Stimulated activated CD4-positive, alpha-beta T cell treated with anti-CD3 and anti-CD28 coated beads, Interleukin-4, amount 100 ng/mL, for 1 hour (primary cell): ENCODE measurements at places on chromosomes 3 and 15.

DNA sequence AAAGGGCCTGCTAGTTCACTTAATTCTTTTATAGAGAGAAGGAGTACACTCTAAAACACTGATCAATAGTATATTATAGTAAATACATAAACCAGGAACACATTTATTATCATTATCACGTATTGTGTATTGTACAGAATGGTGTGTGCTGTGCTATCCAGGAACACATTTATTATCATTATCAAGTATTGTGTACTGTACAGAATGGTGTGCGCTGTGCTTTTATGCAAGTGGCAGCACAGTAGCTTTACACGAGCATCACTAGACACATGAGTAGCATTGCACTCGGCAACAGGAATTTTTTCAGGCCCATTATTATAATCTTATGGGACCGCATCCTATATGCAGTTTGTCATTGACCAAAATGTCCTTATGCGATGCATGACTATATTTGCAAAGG lies 20.9 kb upstream of the MUC20 start:
- DNase-seq, result no peak

GRCh38 chr3:189664311-189664710 lies 33.1 kb downstream of the TP63 start:
- DNase-seq, result no peak

DNA sequence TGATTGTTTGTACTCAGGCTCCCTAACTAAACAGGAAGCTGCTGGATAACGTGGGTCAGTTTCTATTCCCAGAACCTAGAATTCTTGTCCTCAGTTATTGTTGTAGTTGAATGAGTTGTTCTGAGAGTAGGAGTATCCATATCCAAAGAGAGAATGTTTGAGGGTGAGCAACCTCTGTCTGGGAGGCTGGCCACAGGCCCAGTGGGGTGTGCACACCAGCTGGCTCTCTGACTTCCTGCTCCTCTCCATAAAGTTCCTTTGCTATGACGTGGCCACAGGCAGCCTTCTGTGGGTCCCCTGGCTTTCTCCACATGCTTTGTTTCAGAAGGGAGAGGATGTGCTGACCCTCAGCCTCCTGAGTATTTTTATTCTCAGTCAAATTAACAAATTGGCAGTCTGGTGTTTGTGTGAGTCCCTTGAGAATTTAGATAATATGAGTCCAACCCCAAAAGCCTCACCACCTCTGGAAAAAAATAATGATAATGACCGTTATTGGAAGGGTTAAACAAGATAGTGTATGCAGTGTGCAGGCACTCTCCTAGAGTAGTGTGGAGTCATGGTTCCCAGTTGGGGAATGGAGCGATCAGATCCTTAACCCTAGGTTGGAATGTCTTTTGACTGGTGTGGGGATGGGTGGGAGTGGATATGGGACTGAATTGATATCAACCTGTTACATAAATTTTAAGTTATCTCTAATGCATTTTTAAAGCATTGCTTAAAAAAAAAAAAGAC lies 47.6 kb upstream of the MED12L start:
- DNase-seq, result no peak

- no peak for DNase-seq
Measured at GRCh38 chr3:107619549-107619948, 96.8 kb downstream of the BBX start.

- DNase-seq, result no peak
Measured at GRCh38 chr3:44995142-44995770, 19.2 kb downstream of the EXOSC7 start.

DNA sequence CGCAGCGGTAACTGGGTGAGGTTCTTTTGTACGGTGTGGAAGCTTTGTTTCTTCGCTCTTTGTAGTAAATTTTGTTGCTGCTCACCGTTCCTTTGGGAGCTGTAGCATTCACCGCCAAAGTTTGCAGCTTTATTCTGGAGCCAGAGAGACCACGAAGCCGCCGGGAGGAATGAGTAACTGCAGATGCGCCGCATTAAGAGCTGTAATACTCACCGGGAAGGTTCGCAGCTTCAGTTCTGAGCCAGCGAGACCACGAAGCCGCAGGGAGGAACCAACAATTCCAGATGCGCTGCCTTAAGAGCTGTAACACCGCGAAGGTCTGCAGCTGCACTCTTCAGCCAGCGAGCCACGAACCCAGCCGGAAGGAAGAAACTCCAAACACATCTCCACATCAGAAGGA lies 56.0 kb upstream of the DYNC1LI1 start:
- DNase-seq, result no peak

DNA sequence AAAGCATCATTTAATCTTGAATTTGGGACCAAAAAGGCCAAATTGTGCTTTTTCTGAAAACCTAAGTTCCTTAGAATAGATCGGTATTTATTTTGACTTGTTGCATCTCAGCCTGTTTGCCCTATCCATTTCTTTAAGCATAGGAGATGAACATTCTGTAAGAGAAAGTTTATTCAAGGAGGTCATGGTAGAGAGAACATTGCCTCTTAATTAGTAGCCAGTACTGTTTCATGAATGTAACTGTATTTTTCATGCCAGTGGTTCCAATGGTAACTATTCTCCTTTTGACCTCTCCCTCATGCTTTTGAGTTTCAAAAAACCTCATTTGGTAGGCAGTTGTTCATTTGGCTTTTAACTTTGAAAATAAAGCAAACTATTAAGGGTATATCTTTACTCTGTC lies 55.4 kb downstream of the ARMC8 start:
- DNase-seq, result no peak

DNA sequence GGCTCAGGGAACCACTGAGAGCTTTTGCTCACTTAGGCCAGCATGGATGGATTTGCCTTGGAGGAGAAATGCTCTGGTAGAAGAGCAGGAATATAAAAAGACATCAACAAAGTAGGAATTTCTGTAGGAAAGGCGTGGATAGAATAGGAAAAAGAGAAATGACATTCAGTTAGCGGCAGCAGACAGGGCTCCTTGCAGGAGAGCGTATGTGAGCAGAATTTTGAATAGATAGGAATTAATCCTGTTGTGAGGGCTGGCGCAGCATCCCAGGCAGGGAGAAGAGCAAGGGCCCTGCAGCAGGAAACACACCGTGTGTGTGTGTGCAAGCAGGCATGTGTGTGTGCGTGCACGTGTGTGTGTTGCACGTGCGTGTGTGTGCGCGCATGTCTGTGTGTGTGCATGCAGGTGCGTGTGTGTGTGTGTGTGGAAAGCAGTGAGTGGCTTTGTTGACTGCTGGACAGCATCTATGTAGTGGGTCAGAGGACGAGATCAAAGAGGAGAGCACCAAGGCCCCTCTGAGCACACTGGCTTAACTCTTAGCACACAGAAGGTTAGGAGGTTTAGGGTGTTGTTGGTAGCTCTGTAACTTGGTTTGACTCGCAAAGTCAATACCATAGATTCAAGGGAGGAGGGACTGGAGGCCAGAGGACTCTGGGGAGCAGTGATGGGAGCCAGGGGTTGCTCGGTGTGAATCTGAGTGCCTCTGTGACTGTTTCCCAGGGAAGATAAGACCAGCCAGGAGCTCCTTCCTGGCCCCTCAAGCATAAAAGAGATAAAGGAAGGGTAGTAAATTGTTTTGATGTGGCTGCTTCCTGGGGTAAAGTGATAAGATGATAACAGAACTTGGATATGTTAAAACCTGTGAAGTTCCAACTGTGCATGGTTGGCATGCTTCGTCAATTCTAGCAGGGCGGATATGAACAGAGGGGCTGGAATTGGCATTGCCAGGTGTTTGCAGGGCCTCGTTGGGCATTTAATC lies 639.5 kb downstream of the NR2F2 start:
- DNase-seq, result no peak

DNA sequence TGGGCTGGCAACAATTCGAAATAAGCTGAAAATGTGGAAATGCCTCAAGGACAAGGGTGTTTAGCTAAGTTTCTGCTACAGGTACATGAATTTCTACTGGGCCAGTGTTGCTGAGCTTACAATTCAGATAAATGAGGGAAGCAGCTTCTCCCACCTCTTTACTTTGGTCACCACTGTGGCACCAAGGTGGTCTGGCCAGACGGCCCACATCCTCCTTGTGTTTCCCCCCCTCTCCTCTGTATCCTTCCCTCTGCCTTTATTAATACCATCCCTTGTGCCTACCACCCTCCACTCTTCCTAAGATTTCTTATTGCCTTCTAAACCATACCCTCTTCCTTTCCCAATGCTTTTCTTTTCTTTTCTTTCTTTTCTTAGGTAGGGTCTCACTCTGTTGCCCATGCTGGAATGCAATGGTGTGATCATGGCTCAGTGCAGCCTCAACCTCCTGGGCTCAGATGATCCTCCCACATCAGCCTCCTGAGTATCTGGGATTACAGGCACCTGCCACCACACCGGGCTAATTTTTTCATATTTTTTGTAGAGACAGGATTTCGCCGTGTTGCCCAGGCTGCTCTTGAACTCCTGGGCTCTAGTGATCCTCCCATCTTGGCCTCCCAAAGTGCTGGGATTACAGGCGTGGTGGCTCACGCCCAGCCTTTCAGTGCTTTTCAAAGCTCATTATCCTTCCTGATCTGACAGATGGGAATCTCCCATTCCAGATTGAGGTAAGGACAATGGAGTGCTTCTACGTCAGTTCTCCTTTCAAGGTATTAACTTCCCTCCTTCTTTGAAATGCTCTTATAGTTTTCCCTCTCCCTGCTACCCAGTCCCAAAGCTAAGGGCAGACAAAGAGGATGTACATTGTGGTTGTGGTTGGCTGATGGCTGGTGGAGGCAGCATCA lies 14.8 kb downstream of the ANXA2 start:
- no peak for DNase-seq

DNA sequence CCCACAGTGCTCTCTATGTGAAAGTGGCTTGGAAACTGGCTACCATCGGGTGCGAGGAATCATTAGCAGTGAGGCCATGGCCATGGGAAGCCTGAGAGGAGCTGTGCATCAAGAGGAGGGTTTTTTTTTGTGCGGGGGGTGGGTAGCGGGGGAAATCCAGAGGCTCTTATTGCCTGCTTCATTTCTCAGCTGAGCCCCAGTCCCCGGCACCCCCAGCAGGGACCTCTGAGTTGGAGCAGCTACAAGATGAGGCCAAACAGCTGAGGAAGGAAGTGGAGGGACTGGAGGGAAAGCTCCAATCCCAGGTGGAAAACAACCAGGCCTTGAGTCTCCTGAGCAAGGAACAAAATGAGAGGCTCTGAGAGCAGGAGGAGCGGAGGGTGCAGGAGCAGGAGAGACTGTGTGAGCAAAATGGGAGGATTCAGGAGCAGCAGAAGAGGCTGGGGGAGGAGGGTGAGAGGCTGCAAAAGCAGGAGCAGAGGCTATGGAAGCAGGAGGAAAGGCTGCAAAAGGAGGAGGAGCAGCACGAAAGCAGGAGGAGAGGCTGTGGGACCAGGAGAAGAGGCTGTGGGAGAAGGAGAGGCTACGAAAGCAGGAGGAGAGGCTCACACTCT lies 76.7 kb downstream of the ADAMTS7 start:
- no peak for DNase-seq

DNA sequence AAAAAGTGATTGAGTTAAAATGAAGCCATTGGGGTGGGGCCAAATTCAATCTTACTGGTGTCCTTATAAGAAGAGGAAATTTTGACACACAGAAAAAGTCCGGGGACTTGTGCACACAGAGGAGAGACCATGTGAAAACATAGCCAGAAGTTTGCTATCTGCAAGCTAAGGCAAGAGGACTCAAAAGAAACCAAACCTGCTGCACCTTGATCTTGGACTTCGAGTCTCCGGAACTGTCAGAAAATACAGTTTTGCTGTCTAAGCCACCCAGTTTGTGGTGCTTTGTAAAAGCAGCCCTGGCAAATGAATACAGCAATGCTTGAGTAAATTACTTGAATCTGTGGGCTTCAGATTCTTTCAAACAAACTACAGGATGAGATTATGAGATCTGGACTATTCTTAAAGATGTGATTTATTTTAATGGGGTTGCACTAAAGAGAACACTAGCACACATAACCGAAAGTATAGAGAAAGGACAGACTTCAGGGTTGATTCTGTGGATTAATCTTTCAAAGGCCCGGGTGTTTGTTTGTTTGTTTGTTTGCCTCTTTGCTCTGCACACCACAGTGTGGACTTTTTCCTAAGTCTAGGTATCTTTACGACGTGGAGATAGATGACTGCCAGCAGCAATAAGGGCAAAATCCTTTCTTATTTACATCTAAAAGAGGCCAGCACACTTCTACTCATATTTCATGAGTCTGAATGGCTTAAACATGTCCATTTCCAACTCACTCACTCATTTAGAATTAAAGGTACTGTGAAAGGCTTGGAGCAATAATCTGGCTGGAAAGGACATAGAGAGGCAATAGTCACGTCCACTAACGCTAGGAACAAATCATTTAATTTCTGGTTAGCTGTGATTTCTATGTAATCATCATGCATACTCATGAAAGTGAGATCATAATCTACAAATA lies 53.9 kb upstream of the SSR3 start:
- no peak for DNase-seq

- no peak for DNase-seq
Measured at GRCh38 chr3:151867666-151868065, 5.8 kb upstream of the SUCNR1 start.

- no peak for DNase-seq
Measured at GRCh38 chr3:113829576-113830354, 8.8 kb upstream of the GRAMD1C start.

- no peak for DNase-seq
Measured at GRCh38 chr15:60779718-60780503, 301.0 kb upstream of the ICE2 start.

DNA sequence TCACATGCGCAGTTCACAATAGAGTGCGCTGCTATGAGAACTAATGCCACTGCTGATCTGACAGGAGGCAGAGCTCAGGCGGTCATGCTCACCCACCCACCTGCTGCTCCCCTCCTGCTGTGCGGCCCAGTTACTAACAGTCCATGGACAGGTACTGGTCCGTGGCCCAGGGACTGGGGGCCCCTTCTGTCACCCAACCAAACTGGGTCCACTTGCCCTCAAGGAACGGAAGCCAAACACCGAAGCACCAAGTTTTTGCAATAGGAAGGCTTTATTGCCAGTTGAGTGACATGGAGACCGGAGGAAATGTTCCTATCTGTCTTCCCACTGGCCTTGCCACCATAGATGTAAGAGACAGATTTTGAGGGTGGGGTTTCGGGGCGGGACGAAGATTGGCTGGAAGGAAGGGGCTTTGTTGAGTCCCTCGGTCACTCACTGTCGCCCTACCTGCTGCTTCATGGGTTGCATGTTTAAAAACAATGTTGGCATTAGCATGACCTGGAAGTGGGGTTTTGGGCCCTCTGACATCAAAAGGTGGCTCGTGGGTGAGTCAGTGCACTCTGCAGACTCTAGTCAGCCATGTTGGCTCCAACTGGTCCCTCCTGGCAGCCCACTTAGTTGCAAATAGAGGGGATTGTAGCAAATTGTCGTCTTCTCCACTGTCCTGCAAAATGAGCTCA lies 141.0 kb downstream of the TJP1 start:
- DNase-seq, result no peak

GRCh38 chr3:139465636-139466035 lies 10.7 kb downstream of the RBP2 start:
- DNase-seq, result no peak

GRCh38 chr3:71462586-71462985 lies 120.9 kb downstream of the FOXP1 start:
- no peak for DNase-seq
